Fibroblast of villous mesenchyme (primary cell): ENCODE measurements at places on chromosomes 6 and 20. TPM values are rescaled to one million over a fixed set of nuclear protein-coding genes. Genes with fewer than 3 reads are reported as not detected.

DDO gene
- total RNA-seq = 1.9 and 3.9 TPM in 2 replicates

RSPO3 gene
- 0.32 and 4.7 TPM in 2 replicates for total RNA-seq

TUBB2A gene
- total RNA-seq = 81.5 and 90.7 TPM in 2 replicates

BCAS1 gene
- under 0.01 TPM in 2 replicates for total RNA-seq

TINAG gene
- not detected in 2 replicates for total RNA-seq

PTCRA gene
- total RNA-seq = not detected in 2 replicates

CST2 gene
- total RNA-seq = not detected in 2 replicates

CYP24A1 gene
- total RNA-seq = not detected in 2 replicates

KCNK15 gene
- 0.32 and 1.7 TPM in 2 replicates for total RNA-seq

MUC21 gene
- total RNA-seq = not detected in 2 replicates

NANP gene
- 8.7 and 16.8 TPM in 2 replicates for total RNA-seq

TCP11 gene
- 0.32 TPM in 1 of 2 replicates, not detected in the other for total RNA-seq

TSHZ2 gene
- total RNA-seq = 2.3 and 2.6 TPM in 2 replicates

WFDC2 gene
- total RNA-seq = not detected in 2 replicates

POPDC3 gene
- total RNA-seq = 17.7 and 19.4 TPM in 2 replicates

SYCP2L gene
- total RNA-seq = 0.64 TPM in 1 of 2 replicates, not detected in the other

MUCL3 gene
- total RNA-seq = not detected in 2 replicates

MCUR1 gene
- 12.2 and 13.8 TPM in 2 replicates for total RNA-seq

C2 gene
- total RNA-seq = 1.3 and 2.3 TPM in 2 replicates

PMEPA1 gene
- total RNA-seq = 0.86 and 2.9 TPM in 2 replicates

SIRPD gene
- under 0.01 TPM in 1 of 2 replicates, not detected in the other for total RNA-seq
